RPMI7951 (cell line): ENCODE measurements at places on chromosomes 3 and 15. TPM values are rescaled to one million over a fixed set of nuclear protein-coding genes. Genes with fewer than 3 reads are reported as not detected.

DNA sequence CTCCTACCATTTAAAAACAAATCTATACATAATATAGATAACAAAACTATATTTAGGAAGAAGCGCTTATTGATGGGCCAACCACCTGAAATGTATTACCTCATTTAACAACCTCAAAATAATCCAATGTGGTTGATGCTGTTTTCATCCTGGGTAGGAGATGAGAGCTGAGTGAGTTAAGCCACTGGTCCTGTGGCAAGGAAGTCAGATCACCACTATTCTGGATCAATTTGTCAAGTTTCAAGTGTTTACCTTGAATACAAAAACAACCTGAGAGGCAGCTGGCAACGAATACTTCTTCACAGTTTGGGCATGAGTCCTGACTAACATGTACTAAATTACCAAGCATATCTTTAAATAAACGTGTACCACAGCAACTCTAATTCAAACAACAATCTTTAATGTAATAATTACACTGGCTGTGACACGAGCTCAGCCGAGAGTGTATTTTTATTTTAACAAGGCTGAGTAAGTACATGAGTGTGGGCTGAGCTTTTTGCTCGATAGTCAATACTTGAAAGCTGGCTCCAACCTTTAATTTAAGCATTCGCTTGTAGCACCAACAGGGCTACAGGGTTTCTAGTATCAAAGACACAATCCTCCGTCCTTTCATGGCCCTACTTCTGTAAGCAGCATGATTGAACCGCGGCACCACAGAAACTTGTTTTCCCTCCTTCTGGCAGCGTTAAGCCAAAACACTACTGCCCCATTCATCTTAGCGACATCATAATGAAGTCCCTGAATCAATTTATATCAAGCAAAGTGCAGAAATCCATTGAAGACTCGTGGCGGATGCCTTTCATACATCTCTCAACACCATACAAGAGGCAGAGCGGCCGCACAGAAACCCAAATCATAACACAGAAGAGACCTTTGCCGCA lies 93.8 kb upstream of the ICE2 start:
- DNase-seq: no peak

TMCO5A gene
- total RNA-seq: not detected in 2 replicates

- no peak for DNase-seq
Observed at GRCh38 chr3:130761730-130762311, 15.2 kb upstream of the PIK3R4 start.

- no peak for DNase-seq
Observed at GRCh38 chr15:94047566-94047965, 183.8 kb upstream of the MCTP2 start.
